Right ventricle myocardium superior (tissue), 1 donor: ENCODE measurements at places on chromosomes 2 and 18.

DNA sequence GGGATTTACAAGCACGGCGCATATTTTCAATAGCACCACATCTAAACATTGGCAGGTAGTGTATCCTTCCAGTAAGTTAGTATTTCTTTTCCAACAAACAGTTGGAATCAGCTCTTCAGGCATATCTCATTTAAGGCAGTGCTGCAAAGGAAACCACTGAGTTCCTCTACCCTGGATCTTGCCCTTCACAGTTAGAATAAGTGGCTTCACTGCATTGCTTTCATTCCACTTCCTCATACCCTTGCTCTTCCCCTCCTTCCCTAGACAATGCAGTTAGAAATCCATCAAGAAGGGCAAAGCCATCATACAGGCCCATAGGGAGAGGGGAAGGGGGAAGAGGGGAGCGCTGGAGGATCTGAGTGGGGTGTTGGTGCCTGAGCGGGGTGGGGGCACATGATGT lies 173.7 kb downstream of the FBXO15 start:
- DNase-seq: no peak

DNA sequence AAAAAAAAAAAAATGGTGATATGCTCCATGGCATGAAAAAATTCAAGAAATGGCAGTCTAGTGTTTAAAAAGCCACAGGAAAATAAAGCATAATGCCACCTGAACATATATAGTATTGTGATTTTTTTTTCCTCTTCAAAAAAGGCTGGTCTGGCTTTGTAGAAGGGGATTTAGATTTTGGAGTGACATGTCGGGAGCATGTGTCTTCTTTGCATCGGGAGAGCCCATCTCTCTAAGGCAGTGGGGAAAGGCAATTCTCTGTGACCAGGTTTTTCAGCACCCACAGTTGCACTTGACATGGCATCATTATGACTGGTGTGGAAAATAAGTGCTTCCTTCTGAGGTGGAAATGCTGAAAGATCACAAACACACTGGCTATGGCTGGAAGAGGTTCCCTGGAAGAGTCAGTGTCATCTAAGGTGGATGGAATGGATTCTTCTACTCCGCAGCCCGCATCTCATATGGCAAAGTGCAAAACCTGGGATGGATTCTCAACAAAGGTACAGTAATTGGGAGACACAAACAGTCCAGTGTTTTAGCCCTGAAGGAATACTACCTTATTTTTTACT lies 172.5 kb downstream of the AGAP1 start:
- no peak for DNase-seq

- no peak for DNase-seq
Measured at GRCh38 chr2:182860858-182861257, 5.6 kb downstream of the FRZB start.

DNA sequence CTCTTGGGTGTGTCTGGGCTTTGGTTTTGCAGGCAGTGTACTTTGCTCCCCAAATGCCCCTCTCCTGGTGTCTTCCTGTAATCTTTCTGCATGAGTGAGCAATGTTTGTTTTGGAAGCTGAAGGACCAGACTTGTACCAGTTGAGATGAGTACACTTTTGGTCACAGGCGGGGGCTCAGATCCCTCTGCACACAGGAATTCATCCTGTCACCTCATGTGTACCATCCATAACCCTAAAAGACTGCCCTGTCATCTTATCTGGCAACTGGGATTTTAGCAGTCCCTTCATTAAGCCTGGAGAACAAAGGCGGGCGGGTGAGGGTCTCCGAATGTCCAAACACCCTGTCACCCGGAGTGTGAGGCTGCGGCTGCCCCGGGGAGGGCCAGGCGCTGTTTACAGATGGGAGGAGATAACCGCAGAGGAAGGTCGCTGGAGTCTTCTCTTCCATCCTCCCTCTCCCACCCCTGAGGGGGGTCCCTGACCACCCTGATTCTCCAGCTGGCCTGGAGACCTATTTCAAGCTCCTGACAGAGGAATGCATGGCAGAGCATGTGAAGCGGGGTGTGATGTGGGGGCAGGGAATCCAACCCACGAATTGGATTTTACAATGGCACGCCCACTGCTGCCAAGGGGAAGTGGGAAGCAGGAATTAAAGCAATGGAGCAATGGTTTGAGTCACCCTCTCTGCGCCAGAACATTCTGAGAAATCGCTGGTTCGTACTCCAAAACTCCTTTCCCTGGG lies 158.2 kb upstream of the MYCN start:
- no peak for DNase-seq

GRCh38 chr2:197884252-197884651 lies 79.9 kb downstream of the PLCL1 start:
- DNase-seq: no peak

GRCh38 chr2:37891846-37892435 lies 33.1 kb upstream of the RMDN2 start:
- DNase-seq: no peak

DNA sequence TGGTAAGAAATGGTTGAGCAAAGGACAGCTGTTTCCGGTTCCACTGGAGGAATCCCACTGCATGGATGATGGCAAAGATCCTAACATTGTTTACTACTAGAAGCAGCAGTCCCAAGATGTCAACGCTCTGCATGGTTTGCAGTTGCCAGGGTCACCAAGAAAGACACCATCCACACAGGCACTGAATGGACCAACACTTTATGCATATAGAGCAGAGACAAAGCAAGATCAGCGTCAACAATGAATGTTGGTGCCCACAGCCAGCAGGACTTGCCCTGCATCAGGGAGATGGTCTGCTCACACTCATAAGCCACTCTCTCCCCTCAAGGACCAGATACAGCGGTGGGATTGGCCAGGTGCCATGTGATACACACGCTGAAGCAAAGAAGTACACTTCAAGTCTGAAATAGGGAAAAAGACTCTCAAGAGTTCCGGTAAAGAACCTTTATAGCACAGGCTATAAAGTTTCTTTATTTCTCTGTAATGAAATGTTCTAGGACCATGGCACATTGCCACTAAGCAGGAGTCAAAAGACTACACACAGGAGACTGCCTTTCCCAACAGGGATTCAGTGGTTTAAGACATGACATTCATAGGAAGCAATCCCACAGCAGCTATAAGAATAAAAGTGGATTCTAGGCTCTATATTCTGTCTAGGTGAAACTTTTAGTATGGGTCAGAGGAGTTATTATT lies 133.2 kb upstream of the EPHA4 start:
- DNase-seq: no peak

DNA sequence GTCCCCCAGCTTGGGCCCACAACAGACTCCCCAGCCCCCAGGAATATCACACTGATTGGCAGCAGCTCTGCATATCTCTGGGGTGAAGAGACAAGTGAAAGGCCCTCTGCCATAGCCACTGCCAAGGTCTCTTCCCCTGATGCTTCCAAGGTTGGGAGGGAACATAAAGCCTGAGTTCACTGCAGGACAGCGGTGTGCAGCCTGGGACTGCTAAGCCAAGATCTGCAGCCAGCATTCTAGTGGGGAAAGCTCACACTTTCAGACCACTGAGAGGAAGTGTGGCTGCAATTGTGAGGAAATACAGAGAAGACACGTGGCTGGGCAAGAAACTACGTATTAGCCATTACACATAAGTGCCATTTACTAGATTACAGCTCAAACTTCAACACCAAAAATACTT lies 100.7 kb downstream of the MAIP1 start:
- no peak for DNase-seq

DNA sequence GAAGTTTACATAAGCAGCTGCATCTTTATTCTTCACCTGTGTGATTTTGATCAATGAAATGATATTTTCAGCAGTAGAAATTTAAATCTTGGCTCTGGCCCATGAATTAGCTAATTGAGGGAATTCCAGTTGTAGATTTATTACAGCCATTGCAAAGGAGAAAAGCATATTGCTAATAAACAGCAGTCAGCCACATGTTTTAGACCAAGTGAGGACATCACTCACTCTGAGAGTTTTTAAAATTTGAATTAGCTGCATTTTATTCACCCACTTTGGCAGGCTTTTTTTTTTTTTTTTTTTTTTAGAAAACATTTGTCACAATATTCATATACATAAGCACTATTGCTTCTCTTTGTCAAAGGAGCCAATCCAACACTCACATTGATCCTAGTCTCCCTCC lies 479.4 kb upstream of the VRK2 start:
- no peak for DNase-seq

GRCh38 chr2:101502095-101502494 lies 27.2 kb upstream of the RFX8 start:
- DNase-seq: no peak

DNA sequence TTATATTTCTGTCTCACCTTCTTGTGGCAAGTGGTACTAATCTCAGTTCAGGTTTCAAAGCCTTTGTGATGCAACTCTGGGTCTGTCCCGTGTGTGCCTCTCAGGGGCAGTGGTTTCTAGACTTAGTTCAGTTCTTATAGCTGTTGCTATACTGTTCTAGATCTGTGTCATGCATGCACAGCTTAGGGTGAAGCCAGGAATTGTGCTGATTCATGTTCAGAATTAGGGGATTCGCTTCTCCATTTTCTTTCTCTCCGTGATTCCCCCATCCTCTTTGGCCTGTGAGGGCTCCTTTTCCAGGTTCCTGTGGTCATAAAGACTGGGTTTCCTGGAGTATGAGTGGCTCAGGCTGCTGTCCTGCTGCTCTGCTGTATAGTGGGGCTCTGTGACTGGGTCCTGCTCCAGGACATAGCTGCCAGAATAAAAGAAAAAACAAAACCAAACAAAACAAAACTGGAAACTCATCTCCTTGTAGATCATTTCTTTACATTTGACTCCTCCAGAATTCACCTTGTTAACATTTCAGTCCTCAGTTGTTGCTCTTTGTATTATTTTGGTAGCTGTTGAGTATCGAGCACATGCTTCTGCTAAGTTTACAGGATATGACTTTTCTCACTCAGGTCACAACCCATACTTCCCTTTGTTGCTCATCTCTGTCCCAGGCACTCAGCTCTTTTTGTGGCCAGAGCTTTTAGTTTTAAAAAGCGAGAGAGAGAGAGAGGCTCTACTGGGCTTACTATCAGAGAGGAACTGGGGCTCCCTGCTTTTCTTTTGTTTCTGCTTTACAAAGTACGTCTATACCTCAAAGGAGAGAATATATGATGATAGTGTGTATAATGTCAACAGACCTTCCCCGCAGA lies 34.2 kb downstream of the CERS6 start:
- no peak for DNase-seq

GRCh38 chr2:169452080-169452479 lies 27.2 kb upstream of the BBS5 start:
- DNase-seq: no peak

- peak; percentile 34 for DNase-seq
Measured at GRCh38 chr2:240364961-240365775, 70.3 kb upstream of the GPC1 start.

GRCh38 chr2:113061896-113062770 lies 3.1 kb downstream of the IL36RN start:
- DNase-seq: no peak

- peak; percentile 65 for DNase-seq
Measured at GRCh38 chr2:96116879-96117533, 635 bp upstream of the ADRA2B start.

GRCh38 chr18:42092848-42093247 lies 137.8 kb downstream of the PIK3C3 start:
- no peak for DNase-seq

- peak; percentile 62 for DNase-seq
Measured at GRCh38 chr18:76491776-76492668, 3.0 kb downstream of the ZNF516 start.

DNA sequence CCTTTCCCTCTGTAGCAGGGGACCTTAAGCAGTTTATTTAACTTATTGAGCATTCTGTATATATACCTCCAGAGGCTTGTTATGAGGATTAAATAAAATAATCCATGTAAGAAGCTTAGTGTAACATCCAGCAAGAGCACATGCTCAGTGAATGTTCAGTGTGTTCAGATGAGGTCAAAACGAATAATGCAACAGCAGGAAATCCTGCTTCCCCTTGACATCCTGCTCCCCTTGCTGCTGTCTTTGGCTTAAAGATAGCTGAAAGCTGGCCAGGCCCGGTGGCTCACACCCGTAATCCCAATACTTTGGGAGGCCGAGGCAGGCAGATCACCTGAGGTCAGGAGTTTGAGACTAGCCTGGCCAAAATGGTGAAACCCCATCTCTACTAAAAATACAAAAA lies 68.7 kb downstream of the COL4A4 start:
- no peak for DNase-seq

- peak; percentile 45 for DNase-seq
Measured at GRCh38 chr2:28134262-28134812, 243.8 kb downstream of the BABAM2 start.

- DNase-seq: no peak
Measured at GRCh38 chr2:220433131-220433530, 805.7 kb downstream of the SLC4A3 start.

GRCh38 chr2:161703863-161704262 lies 79.6 kb downstream of the SLC4A10 start:
- DNase-seq: no peak

DNA sequence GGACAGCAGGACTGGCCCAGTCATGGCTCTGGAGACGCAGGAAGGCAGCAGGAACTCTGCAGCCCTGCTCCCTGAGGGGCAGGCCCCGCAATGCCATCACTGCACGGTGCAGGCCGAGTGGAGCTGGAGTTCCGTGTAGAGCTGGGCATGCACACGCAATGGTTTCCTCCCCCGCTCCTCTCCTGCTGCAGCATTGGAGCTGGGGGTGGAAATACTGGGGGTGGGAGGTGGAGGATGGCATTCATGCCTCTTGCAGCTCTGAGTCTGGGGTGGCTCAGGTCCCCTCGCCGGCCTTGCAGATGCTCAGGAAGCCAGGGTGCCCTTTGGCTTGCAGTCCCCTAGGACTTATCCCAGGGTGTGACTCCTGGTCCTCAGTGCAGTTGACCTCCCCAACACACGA lies 78.3 kb upstream of the ASB18 start:
- no peak for DNase-seq

DNA sequence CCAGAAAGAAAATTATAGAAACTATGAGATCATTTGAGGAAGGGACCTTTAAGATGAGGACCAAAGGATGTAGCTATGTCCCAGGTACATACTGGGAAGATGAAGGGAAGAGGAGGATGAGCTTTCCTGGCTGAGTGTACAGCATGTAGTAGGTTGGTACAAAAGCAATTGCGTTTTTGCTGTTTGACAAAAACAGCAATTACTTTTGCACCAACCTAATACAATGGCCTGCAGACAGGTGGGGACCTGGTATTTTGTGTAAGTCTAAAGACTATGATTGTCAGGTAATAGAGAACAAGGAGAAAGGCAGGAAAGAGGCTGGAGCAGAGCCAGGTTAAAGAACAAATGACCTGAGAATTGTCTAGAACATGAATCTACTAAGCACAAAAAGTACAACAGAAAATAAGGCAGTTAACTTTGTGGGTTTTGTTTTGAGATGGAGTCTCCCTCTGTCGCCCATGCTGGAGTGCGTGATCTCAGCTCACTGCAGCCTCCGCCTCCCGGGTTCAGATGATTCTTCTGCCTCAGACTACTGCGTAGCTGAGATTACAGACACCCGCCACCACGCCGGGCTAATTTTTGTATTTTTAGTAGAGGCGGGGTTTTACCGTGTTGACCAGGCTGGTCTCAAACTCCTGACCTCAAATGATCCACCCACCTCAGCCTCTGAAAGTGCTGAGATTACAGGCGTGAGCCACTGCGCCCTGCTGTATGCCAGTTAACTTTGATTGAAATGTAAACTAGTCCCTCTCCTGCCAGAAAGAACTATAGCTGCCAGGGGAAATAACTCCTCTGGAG lies 3.2 kb upstream of the TGOLN2 start:
- no peak for DNase-seq
